Cardiac muscle cell (in vitro differentiated cells and primary cell): ENCODE measurements at places on chromosomes 5 and 9. TPM values are rescaled to one million over a fixed set of nuclear protein-coding genes. Genes with fewer than 3 reads are reported as not detected.

Gene PCDHB4
- total RNA-seq = 2.6 and 5.2 TPM in 2 replicates

Gene MACIR
- total RNA-seq = 11.6 and 12.5 TPM in 2 replicates

Gene FAM169A
- total RNA-seq = 28.7 and 30.1 TPM in 2 replicates

Gene SHISAL2B
- 1.9 TPM in 1 of 2 replicates, not detected in the other for total RNA-seq

Gene FOXE1
- not detected in 2 replicates for total RNA-seq

Gene NNT
- 97.6 and 123 TPM in 2 replicates for total RNA-seq

Gene AGXT2
- total RNA-seq = 0.07 TPM in 1 of 2 replicates, not detected in the other

Gene CD14
- total RNA-seq = 1.4 TPM in 1 of 2 replicates, not detected in the other

Gene IFNA13
- total RNA-seq = not detected in 2 replicates

Gene BAAT
- total RNA-seq = not detected in 2 replicates

Gene PIP5KL1
- total RNA-seq = 0.89 and 1.7 TPM in 2 replicates

DNA sequence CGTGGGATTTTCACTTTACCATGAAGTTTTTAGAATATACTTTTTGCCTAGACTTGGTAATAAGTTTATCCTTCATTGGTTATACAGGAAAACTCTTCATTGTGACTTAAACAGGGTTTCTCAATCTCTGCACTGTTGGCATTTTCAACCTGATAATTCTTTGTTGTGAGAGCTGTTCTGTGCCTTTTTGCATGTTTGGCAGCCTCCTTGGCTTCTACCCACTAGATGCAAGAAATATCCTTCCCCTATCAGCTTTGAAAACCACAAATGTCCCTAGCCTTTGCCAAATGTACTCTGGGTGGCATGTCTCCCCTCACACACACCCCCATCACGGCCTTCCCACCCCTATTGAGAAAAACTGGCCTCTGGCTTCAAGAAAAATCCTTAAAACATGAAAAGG is 180.9 kb downstream of the ESM1 start:
- no peaks in the 10 kb centered on the region for H3K27me3 ChIP-seq
- H3K36me3 ChIP-seq = no peaks in the 10 kb centered on the region
- DNase-seq = no peak
- H3K4me1 ChIP-seq = no peaks in the 10 kb centered on the region

GRCh38 chr5:86686046-86686445 is 68.3 kb downstream of the COX7C start:
- H3K4me3 ChIP-seq = no peak overlapping the region
- no peaks in the 10 kb centered on the region for H3K36me3 ChIP-seq
- H3K27me3 ChIP-seq = no peaks in the 10 kb centered on the region
- no peak for DNase-seq

- no peaks in the 10 kb centered on the region for H3K27me3 ChIP-seq
- H3K27ac ChIP-seq = no peak overlapping the region
- DNase-seq = peak; percentile 21
- peaks cover 7% of the 10 kb centered on the region for H3K36me3 ChIP-seq
Measured at GRCh38 chr9:104858271-104858670, 69.7 kb downstream of the ABCA1 start.

DNA sequence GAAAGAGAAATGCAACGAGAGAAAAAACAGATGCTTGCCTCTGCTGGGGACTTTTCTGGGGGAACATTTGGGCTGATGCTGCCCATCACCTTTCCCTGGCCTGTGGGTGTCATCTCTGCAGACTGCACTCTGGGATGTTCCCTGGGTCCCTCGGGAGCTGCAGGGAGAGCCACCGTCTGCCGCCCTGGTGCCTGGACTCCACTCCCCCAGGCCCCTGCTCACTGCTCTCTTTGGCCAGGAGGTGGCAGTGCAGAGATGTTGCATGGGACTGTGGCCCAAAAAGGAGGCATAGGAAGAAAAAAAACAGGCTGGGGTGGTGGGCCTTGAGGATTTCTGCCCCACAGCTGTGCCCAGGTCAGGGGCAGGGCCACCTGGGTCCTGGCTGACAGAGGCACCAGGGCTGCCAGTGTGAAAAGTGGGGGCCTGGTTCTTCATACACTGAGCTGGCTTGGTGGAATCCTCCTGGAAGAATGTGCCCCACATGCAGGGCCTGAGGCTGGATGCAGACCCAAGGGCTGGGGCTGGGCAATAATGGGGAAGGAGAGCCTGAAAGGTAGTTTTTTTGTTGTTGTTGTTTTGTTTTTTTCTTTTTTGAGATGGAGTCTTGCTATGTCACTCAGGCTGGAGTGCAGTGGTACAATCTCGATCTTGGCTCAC is 353.6 kb downstream of the SLIT3 start:
- H3K36me3 ChIP-seq = no peaks in the 10 kb centered on the region
- H3K4me3 ChIP-seq = no peak overlapping the region

- H3K27ac ChIP-seq = peak overlapping the region; percentile 64
- DNase-seq = peak; percentile 72
- no peaks in the 10 kb centered on the region for H3K4me1 ChIP-seq
- no peak overlapping the region for H3K4me3 ChIP-seq
- H3K27me3 ChIP-seq = no peaks in the 10 kb centered on the region
Measured at GRCh38 chr9:116345817-116346216, 192.2 kb downstream of the PAPPA start.

DNA sequence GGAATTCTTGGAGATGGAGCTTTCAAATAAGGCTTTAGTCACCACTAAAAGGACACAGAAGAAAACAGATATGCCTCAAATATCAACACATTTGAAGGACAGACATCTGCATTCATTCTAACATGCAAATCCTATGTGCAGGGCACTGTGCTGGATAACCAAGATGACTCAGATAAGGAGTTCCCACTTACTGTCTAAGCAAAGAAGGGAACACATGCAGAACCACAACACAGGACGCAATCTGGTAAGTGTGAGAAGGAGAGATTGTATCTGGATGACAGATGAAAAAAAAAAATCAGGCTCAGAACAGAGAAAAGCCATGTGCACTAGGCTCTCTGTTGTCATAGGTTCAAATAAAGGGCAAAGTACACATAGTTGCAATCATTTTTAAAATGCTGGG is 42.5 kb downstream of the ELAVL2 start:
- no peak overlapping the region for H3K4me3 ChIP-seq
- H3K27me3 ChIP-seq = no peaks in the 10 kb centered on the region
- H3K36me3 ChIP-seq = no peaks in the 10 kb centered on the region
- no peak overlapping the region for H3K27ac ChIP-seq

DNA sequence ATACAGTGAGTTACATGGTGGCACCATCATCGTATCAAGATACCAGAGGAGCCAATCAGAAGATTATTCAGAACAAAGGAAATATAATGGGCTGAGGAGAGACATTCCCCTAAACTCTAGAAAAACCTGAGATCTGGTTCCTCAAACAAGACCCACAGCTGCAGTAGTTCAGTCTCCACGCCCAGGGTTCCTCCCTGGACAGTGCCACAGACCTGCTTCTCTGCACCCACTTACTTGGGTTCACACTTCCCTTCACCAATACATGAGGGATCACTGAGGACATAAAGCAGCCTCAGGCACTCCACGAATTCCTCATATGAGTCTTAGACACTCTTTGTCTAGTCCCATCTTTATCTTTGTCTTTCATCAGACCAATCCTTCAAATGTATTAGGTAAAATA is 101.7 kb downstream of the APTX start:
- no peak for DNase-seq
- H3K4me1 ChIP-seq = no peaks in the 10 kb centered on the region
- H3K27me3 ChIP-seq = no peaks in the 10 kb centered on the region

- H3K4me1 ChIP-seq = peaks cover 25% of the 10 kb centered on the region
- no peak overlapping the region for H3K27ac ChIP-seq
- H3K4me3 ChIP-seq = no peak overlapping the region
Measured at GRCh38 chr5:122315521-122315920, 3.5 kb downstream of the SNCAIP start.

DNA sequence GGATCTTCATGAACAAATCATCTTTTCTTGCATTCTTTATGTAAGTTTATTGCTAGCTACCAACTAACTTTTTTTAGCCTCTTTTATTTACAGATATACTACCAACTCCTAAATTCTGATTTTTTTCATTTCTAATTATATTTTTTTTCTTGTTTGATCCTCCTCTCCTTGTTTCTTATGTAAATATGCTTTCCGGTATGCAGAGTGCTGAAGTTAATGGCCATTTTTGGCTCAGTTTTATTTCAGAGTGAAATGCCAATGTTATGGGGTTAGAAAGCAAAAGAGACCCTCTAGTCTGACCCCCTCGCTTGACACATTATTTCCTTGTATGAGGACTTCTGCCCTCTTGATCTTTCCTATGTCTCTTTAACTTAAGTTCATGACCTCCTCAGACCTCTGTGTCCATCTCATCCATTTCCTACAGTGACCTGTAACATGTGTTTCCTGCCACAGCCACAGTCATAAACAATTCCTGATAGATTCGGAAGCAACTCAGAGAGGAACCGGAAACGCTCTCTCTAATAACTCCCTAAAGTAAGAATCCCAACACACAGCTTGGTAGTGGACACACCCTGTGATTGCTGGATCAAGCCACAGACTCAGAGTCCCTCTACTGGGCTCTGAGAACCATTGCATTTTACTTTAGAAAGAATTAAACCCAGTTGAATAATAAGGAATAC is 42.9 kb upstream of the AFAP1L1 start:
- no peak overlapping the region for H3K27ac ChIP-seq
- H3K36me3 ChIP-seq = no peaks in the 10 kb centered on the region
- DNase-seq = peak; percentile 91
- no peaks in the 10 kb centered on the region for H3K4me1 ChIP-seq
- H3K4me3 ChIP-seq = no peak overlapping the region

GRCh38 chr9:118929287-118929686 is 439.9 kb downstream of the BRINP1 start:
- no peak overlapping the region for H3K27ac ChIP-seq
- no peak overlapping the region for H3K4me3 ChIP-seq
- H3K36me3 ChIP-seq = no peaks in the 10 kb centered on the region
- H3K27me3 ChIP-seq = no peaks in the 10 kb centered on the region
- no peak for DNase-seq
- H3K4me1 ChIP-seq = peaks cover 6% of the 10 kb centered on the region

DNA sequence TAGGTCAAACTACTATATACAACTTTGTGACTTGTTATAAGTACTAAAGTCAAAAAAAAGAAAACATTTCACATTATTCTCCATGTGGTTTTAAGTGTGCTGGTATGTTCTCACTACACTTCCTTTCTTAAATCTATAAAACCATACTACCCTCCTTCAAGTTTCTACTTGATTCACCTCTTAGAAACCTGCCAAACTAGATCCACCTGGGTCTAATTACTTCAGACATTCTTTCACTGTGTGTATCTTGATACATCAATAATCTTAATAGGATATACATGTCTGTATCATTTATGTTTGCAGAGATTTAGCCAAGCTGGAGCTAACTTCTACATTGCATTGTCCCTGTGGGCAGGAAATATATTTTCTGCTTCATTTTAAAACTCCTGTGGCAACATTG is 1012.6 kb downstream of the EFNA5 start:
- DNase-seq = no peak
- H3K4me3 ChIP-seq = no peak overlapping the region
- H3K27me3 ChIP-seq = no peaks in the 10 kb centered on the region
- H3K4me1 ChIP-seq = no peaks in the 10 kb centered on the region

GRCh38 chr9:124357721-124358361 is 57.4 kb downstream of the PSMB7 start:
- H3K27me3 ChIP-seq = no peaks in the 10 kb centered on the region
- no peak for DNase-seq
- H3K4me3 ChIP-seq = no peak overlapping the region
- H3K36me3 ChIP-seq = peaks cover 7% of the 10 kb centered on the region

GRCh38 chr5:76590027-76590426 is 33.2 kb downstream of the F2RL2 start:
- H3K4me3 ChIP-seq = no peak overlapping the region
- no peaks in the 10 kb centered on the region for H3K27me3 ChIP-seq
- no peak overlapping the region for H3K27ac ChIP-seq
- H3K4me1 ChIP-seq = no peaks in the 10 kb centered on the region
- DNase-seq = no peak
- H3K36me3 ChIP-seq = no peaks in the 10 kb centered on the region

DNA sequence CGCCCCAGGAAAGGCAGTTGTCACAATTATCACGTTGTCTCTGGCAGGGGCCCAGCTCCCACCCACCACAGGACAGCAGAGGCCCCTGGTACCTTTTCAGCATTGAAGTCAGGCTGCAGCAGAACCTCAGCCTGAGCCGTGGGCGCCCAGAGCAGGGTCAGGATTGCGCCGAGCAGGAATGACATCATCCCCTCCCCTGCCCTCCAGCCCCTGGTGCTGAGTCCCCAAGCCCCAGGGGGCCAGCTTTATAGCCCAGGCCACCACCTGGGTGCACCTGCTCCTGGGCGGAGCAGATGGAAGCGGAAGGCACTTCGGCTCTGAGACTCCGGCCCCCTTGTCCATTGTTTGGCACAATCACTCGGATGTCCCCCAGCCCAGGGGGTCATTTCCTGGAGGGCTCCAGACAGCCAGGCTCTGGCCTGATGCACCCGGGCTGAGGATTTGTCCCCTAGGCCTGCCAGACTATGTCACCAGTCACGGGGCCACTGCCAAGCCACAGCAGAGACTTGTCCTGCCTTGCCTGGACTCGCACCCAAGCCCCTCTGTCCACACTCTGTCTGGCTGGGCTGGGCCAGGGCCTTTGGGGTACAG is at the start of gene LCN15:
Gene LCN15 (minus strand): TSS at position 218 of the 591 bp plus-strand sequence. CDS start 30 bp downstream, at position 188.
- DNase-seq = no peak
- H3K4me1 ChIP-seq = peaks cover 4% of the 10 kb centered on the region
- H3K4me3 ChIP-seq = no peak within 1 kb of the TSS
- H3K27me3 ChIP-seq = no peaks in the 10 kb centered on the region

- no peak overlapping the region for H3K4me3 ChIP-seq
- H3K27me3 ChIP-seq = no peaks in the 10 kb centered on the region
- H3K27ac ChIP-seq = peak overlapping the region; percentile 74
- DNase-seq = no peak
- H3K36me3 ChIP-seq = no peaks in the 10 kb centered on the region
Measured at GRCh38 chr9:135888126-135888765, 19.1 kb downstream of the CAMSAP1 start.

DNA sequence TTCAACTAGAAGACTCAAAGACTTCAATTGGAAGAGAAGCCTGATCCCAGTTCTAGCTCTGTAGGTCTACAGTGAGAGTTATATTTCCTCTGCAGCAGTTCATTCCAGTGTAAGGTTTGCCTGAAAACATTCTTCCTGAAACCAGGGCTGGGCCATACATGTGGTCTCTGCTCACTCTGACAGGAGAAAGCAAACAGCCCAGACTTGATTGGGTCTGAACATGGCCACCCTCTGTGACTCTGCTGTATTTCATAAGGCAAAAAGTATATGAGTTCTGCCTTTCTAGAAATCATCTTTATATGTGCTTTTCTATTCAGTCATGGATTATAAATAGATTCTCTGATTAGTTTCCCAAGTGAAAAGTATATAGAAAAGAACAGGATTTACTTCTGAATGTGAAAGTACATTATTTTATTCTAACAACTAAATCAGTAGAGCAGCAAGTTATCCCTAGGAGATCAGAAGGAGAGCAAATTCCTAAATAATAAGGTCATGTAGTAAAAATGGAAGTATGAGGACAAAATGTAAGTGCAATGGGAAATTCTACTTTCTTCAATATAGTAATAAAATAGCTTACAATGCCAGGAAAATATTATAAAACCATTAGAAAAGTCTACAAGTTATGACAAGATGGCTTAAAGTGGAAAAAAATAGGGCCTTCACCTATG is 144.3 kb downstream of the EFNA5 start:
- H3K4me3 ChIP-seq = no peak overlapping the region
- H3K27me3 ChIP-seq = no peaks in the 10 kb centered on the region

- H3K27me3 ChIP-seq = no peaks in the 10 kb centered on the region
- H3K4me1 ChIP-seq = no peaks in the 10 kb centered on the region
- H3K4me3 ChIP-seq = no peak overlapping the region
- H3K36me3 ChIP-seq = no peaks in the 10 kb centered on the region
- no peak for DNase-seq
Measured at GRCh38 chr5:1247811-1248210, 22.6 kb downstream of the SLC6A18 start.
